ENCODE measurements at places on chromosomes 1 and 21.

GRCh38 chr1:48552420-48552819, 80.4 kb upstream of the SPATA6 start:
- DNase-seq: no peak

- DNase-seq: no peak
Measured at GRCh38 chr1:84208935-84209334, 64.9 kb downstream of the PRKACB start.

GRCh38 chr1:21669258-21670058, at the start of gene RAP1GAP:
Gene RAP1GAP, minus strand, starts transcription at chr1:21669357. Its CDS starts 49,325 bp downstream, at chr1:21620032.
- no peak for DNase-seq

- DNase-seq: no peak
Measured at GRCh38 chr1:60664086-60664625, 418.2 kb upstream of the NFIA start.

- DNase-seq: no peak
Measured at GRCh38 chr21:25402134-25402961, 204.9 kb downstream of the MRPL39 start.

- no peak for DNase-seq
Measured at GRCh38 chr1:237154157-237154556, 112.2 kb downstream of the RYR2 start.

DNA sequence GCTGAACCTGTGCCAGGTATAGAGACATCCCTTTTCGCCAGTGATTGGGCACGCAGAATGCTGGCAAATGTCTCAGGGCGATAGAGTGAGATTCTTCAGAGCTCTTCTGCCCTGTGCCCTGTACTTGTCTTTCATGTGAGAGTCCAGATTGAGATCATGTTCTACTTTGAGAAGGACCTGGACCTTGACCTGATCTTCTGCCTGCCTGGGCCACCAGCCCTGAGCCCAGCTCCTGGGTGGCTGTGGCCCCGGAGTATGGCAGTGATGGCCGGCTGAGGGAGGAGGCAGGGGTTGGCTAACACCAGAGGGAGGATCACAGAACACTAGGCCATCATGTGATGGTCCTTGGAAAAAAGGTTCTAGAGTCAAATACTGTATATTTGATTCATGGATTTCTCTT, 13.8 kb downstream of the STRIP1 start:
- no peak for DNase-seq

GRCh38 chr21:45499201-45499750, 43.0 kb downstream of the SLC19A1 start:
- no peak for DNase-seq

DNA sequence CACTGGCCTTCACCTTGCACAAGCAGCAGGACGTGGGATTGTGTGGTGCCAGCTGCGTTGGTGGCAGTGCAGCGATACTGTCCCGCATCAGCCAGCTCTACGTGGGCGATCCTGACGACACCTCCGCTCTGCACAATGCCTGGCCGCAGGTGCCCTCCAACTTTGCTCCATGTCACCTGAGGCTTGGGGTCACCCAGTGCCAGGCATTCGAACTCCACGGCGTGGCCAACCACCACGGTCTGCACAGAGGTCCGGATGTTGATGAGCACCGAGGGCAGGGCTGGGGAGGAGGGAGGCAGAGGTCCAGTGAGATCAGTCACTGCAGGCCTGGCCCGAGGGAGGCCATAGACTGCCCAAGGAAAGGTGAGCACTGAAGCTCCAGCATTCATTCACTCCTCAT, 22.6 kb downstream of the LDLRAD2 start:
- no peak for DNase-seq

GRCh38 chr21:25756190-25756932, 21.6 kb downstream of the GABPA start:
- DNase-seq: no peak

DNA sequence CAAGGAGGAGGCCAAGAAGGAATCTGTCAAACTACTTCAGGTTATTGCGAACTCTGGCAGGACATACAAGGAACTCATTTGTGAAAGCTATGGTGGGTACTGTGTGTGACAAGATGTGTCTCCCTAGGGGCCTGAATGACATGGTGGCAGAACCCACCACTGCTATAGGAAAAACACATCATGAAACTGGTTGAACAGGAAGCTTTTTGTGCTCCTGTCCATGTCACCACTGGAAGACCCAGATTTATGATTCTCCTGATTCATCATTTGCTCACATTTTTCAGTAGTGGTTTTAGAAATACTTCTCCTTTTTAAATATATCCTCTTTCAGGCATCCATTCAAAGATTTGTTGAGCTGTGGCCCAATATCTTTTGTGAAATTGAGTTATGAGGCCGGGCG, 23.6 kb downstream of the ARMH1 start:
- peak; percentile 79 for DNase-seq

DNA sequence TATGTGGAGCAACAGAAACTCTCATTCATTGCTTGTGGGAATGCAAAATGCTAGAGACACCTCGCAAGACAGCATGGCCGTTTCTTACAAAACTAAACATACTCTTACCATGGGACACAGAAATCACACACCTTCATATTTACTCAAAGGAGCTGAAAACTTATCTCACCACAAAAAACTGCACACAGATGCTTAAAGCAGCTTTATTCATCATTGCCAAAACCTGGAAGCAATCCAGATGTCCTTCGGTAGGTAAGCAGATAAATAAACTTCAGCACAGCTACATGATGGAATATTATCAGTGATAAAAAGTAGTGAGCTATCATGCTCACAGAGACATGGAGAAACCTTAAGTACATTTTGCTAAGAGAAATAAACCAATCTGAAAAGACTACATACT, 124.3 kb downstream of the RERE start:
- DNase-seq: no peak

GRCh38 chr1:113760102-113761080, 1.1 kb upstream of the PHTF1 start:
- no peak for DNase-seq

GRCh38 chr1:1988061-1988945, 15.3 kb downstream of the CFAP74 start:
- no peak for DNase-seq

- DNase-seq: peak; percentile 71
Measured at GRCh38 chr1:236228411-236228810, 53.3 kb downstream of the ERO1B start.

GRCh38 chr1:38578271-38578951, 281.2 kb downstream of the RRAGC start:
- no peak for DNase-seq

GRCh38 chr1:54542962-54543539, 5.0 kb upstream of the ACOT11 start:
- DNase-seq: peak; percentile 63

DNA sequence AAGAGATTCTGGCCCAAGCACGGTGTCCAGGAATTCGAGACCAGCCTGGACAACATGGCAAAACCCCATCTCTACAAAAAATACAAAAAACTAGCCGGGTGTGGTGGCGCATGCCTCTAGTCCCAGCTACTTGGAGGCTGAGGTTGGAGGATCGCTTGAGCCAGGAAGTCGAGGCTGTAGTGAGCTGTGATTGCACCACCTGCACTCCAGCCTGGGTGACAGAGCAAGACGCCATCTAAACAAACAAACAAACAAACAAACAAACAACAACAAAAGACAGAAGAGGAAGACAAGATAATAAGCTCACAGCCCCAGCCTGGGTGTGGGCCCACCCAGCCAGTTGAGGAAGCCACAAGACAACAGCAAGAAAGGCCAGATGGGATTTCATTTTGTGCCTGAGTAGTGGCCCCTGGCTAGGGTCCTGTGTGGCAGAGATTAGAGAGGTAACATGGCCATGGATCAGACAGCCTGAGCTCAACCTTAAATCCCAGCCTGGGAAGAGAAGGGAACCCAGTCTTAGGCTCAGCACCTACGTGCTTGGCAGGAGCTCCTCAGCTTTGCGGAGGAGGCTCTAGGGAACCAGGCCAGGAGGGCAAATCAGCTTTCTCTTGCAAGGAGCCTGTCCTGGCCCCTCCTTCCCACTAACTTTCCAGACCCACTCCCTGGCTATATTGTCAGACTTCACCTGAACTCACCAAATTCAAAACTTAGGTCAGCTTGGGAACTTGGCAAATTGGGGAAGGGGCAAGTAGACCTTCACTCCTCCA, 4.9 kb upstream of the BEST4 start:
- DNase-seq: no peak

GRCh38 chr1:226827968-226828513, 42.4 kb upstream of the PSEN2 start:
- peak; percentile 98 for DNase-seq

DNA sequence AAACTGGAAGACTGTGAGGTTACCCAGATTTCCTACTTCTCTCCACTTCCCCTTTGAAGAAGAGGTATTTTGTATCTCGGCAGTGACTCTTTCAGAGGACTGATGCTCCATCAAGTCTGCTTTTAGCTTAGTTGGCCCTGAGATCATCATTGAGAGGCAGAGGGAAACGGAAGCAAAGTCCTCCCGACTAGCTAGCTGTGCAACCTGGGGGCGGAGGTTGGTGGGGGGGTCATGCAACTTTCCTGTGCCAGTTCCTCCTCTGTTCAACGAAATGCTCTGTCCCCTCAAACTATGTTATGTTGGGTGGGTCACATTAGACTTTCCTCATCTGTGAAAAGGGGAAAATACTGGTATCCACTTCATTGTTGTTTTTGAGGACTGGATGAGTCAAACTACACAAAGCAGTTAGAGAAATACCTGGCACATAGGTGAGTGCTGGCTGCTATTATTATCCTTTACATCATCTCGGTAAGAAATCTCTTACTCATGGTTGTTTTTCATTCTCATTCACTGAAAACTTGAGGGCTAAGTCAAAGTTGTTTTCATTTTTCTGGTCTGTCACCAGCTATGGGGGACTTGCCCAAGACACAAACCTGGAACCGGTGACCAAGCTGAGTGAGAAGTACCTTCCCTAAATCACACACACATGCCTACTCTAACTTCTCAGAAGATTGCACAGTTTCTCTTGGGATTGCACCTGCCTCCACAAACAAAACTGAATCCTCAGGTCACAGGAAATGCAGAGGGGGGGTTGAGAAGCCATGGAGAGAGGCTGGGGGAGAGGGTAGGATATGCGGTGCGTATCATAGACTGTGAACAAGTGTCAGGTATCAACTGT, 83.3 kb downstream of the ABCA4 start:
- peak; percentile 21 for DNase-seq
